ENCODE measurements at places on chromosomes 13 and 19.

- DNase-seq = no peak
These were observed 45.3 kb upstream of the TRPC4 start for GRCh38 chr13:37914781-37915391.

DNA sequence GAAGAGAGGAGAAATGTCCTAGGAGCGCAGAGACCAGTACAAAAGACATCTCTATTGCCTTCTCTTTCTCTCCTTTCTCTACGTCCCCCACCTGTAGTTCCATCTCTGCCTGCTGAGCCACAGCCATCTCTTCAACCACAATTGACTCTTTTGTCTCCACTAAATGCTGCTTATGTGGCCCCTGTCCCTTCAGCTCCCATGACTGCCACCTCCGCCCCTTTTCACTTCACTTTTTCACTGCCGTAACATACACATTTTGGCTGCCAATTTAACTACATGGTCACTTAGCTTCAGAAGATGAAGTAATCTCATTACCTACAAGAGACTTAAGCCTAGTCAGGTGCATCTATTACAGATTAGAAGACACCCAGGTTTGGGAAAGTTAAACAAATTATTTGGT lies 81.9 kb downstream of the MZT1 start:
- DNase-seq = no peak

DNA sequence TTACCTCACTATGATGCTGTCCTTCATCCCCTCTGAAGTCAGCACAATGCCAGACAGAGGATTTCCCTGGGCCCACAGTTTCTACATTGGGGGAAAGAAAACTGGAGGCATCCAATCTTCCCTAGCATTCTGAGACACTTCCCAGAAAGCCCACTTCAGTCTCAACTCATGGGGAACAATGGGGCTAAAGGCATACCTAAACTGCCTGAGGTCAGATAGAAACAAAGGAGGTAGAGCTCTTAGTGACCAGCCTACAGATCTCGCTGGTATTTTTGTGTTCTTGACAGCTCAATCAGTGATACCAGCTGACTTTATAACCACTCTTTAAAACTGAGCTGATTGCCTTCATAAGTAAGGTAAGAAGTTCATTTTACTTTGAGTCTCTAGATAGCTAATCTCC lies 881.0 kb upstream of the GPC6 start:
- no peak for DNase-seq

DNA sequence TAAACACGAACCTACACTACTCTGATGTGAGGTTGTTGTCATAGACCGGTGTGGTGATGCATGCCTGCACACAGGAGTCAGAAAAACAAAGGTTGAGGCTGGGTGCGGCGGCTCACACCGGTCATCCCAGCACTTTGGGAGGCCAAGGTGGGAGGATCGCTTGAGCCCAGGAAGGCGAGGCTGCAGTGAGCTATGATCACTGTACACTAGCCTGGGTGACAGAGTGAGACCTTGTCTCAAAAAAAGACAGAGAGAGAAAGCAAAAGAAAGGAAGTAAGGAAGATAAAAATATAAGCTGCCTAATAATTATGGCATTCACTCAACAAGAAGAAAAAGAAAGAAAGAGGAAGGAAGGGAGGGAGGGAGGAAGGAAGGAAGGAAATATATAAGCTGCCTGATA lies 9.3 kb downstream of the GP6 start:
- no peak for DNase-seq

GRCh38 chr13:78753435-78753834 lies 94.5 kb upstream of the OBI1 start:
- DNase-seq = no peak

- DNase-seq = no peak
These were observed 198.7 kb upstream of the SLITRK1 start for GRCh38 chr13:84080748-84081530.

DNA sequence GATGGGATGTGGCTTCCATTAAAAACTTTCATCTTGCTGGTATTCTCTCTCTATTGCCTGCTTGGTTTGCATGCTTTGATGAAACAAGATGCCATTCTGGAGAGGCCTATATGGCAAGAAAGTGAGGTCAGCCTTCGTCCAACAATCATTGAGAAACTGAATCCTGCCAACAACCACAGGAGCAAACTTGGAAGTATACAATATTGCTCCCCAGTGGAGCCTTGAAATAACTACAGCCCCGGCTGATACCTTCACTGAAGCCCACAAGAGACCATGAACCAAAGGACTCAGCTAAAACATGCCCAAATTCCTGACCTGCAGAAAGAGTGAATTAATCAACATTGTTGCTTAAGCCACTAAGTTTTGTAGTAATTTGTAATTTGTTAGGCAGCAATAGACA lies 82.5 kb upstream of the FGF14 start:
- DNase-seq = no peak

GRCh38 chr19:6484831-6485230 lies 3.2 kb upstream of the DENND1C start:
- no peak for DNase-seq

DNA sequence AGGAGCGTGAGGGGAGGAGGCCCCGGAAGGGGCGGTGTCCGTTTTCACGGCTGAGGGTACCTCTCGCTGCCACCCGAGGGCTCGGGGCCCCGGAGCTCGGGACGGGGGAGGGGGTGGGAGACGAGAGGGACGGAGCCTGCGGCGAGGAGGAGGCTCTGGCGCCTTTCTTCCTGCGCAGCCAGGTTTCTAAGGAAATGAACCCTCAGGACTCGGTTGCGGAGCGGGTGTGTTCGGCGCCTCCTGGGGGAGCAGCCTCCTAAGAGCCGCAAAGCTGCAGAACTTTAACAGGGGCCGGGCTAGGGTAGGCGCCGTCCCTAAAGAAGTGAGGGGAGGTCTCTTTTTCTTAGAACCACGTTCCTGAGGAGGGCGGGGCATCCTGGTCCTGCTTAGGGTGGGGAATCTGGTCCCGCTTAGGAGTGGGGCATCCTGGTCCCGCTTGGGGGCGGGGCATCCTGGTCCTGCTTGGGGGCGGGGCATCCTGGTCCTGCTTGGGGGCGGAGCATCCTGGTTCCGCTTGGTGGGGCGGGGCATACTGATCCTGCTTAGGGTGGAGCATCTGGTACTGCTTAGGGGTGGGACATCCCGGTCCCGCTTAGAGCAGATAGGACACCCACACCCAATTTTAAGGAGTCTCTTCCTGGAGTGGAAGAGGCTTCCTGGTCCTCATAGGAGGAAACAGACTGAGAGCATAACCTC lies 6.2 kb downstream of the SYT5 start:
- DNase-seq = peak; percentile 80

DNA sequence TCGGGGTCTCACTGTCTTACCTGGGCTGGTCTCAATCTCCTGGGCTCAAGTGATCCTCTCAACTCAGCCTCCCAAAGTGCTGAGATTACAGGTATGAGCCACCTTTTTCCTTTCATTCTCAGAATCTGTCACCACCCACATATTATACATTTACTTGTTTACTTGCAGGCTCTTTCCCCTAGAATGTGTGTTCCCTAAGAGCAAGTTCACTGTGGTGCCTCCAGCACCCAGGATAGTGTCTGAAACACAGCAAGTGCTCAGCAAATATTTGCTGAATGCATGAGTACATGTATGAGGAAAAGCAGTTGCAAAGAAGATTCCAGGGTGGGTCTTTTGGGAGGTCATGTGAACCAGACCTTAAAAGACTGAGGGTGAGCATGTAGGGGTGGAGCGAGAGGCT lies 96.8 kb downstream of the RGCC start:
- DNase-seq = no peak

DNA sequence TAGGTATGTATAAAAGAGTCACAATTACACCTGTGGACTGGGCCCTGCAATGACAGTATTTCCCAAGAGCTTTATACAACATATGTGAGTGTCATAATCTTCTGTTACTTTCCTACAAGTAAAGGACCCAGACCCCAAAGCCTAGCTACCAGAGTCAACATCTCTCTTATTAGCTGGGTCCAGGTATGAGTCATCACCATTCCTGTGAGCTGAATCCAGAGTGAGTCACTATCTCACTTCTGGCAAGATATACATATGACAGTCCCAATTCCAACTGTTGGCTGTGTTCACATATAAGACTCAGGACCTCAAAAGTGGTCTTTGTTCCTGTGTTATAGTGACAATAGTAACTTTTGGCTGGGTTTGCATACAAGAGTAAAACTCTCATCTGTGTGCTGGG lies 46.7 kb downstream of the ZNF729 start:
- no peak for DNase-seq

DNA sequence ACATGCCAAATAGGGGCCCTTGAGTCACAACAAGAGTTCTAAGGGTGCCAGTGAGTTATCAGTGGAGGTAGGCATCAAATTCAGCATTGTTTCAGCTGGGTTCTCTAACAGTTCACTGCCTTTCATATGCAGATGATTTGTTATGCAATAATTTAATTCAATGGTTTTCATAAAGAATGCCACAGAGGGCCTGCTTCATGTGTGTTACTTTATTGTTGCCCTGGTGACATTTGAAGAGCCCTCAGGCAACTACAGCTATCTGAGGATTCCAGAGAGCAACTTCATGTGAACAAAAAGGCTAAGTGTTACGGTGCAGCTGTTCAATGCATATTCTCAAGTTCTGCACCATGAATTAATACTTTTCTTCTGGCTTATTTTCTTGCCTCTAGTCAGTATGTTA lies 43.1 kb upstream of the STARD13 start:
- no peak for DNase-seq

DNA sequence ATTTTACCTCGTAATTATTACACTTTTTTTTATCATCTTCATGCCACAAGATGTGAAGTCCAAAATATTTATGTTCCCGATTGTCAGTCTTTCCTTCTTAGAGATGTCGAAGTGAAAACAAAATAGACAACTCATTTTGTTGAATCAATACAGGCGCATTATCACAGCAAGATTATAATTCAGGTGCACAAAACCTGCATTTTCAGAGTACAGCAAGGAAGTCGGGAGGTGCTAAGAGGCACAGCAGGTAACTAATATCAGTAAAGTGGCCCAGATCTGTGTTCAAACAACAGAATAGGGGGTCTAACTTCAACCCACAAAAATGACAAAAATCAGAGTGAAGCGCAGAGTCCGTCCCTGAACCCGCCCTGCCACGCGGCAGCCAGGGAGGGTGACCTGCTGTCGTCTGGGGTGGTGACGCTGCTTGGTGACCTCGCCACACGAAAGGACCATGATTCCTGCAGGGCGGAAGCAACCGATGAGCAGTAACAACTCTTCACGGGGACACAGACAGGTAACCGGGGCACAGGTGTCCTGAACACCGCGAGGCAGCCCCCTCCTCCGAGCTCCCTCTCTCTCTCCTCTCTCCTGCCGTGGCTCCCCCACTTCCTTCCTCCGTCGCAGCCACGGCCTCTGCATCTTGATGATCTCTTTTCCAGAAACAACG lies 50.9 kb upstream of the SPACA7 start:
- DNase-seq = no peak

GRCh38 chr19:49983645-49984229 lies 22.8 kb upstream of the SIGLEC11 start:
- peak; percentile 67 for DNase-seq

DNA sequence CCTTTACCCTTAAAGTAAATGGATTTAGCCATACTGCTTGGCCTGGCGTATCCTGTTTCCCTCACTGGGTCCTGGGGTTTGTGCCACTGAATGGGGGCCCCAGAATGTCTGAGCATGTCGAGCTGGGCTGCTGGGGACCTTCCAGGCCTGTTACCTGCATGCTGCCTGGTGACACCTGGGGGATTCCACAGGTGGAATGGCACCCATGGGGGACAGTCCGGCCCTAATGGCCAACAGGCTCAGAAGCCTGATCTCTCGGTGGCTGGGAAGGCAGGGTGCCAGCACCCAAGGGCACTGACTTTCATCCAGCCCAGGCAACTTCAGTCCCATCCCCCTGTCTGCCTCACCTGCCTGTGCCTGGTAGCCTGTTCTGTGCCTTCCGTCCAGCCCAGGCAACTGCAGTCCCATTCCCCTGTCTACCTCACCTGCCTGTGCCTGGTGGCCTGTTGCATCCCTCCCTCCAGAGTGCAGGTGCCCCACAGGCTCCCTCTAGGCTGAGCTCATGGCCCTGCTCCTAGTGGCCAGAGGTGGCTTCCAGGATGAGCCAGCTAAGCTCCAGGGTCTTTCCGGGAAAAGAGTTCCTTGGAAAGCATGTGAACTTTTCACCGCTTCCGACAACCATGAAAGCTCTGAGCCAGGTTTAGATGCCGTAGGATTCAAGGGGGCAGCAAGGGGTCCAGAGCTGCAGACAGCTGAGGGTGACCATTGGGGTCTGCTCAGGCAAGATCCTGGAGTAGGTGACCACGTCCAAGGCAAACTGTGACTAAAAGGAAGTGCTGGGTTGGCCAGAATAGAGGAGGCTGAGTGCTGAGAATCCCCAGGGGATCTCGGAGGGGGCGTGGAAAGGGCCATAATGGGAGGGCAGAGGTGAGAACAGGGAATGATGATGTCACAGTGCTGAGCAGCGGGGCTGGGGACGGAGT lies 30.3 kb upstream of the ZNF492 start:
- DNase-seq = no peak

DNA sequence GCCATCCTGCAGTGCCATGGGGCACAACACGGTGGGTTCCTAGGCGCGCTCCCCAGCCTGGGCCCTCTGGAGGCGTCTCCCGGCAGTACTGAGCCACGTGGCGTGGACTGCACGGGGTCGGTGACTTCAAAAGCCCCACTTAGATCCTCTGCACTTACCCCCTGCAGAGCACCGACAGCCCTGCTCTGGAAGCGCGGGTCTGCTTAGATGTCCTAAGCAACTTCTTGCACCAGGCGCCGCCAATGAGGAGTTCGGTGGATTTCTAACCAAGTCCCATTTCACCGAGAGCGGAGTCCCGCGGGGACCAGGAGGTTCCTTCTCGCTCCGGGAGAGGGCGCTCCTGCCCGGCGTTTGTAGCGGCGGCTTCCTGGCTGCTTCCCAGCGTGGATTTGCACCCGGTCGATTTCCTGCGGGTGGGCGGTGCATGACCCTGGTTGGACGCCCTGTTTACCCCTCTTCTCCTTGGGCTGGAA lies 25.2 kb upstream of the ZNF845 start:
- DNase-seq = peak; percentile 78

GRCh38 chr19:10452726-10453618 lies 32.6 kb downstream of the PDE4A start:
- no peak for DNase-seq

- no peak for DNase-seq
These were observed 1.3 kb upstream of the CRX start for GRCh38 chr19:47820410-47820809.

DNA sequence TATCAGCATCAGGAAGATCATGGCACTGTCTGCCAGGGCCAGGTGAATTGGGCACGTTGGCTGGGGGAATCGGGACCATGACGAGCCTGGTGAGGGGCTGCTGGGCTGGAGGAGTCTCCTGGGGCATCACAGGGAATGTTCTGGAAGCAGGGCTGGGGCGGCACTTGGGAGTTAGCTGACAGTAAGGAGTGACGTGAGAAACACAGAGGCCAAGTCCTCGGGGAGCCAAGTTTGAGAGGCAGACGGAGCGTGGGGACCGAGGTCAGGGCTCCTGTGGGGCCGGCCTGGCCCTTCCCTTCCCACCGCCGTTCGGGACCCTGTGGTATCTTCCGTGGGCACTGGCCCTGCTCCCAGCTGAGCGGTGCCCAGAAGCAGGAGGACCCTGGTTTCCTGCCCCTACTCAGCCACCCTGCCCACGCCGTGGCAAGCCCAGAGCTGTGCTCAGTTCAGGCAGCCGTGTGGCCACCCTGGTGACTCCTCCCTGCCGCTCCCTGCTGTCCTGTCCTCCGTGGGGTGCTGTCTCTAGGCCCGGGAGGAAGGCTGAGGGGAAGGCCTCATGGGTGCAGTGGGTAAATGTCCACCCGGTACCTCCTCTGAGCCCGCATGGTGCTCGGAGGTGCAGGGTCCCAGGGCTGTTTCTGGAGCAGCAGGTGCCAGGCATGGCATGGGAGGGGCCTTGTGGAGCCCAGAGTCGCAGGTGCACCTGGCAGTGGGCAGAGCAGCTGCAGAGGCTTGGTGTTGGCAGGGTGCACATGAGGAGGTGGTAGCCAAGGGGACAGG lies 25.2 kb downstream of the CRTC1 start:
- no peak for DNase-seq

Measured in aorta (tissue), 5 donors.